Stomach (tissue), 19 donors: ENCODE measurements at places on chromosomes 7 and 10. TPM values are rescaled to one million over a fixed set of nuclear protein-coding genes. Genes with fewer than 3 reads are reported as not detected.

PDE1C gene
- total RNA-seq, result 7.6 TPM

DNA sequence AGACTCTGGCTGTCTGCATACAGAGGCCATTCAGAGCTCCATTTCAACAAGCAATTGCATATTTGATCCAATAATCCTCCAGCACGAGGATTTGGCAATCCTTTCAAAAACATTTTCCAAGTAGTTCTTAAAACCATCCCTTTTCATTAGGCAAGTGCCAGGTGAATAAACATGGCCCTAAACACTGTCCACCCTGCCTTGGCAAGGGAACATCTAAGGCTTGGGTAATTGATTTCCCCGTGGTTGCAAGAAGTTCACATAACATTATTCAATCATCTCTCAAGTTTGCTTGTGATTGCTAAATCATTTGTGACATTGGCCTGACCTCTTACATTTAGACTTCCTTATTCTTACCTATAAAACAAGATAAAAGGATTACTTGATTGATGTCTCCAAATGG lies 175.2 kb downstream of the CTTNBP2 start:
- no peak for DNase-seq
- no peaks in the 10 kb centered on the region for H3K36me3 ChIP-seq
- H3K4me3 ChIP-seq, result no peak overlapping the region
- no peaks in the 10 kb centered on the region for H3K27me3 ChIP-seq
- H3K27ac ChIP-seq, result no peak overlapping the region

DNA sequence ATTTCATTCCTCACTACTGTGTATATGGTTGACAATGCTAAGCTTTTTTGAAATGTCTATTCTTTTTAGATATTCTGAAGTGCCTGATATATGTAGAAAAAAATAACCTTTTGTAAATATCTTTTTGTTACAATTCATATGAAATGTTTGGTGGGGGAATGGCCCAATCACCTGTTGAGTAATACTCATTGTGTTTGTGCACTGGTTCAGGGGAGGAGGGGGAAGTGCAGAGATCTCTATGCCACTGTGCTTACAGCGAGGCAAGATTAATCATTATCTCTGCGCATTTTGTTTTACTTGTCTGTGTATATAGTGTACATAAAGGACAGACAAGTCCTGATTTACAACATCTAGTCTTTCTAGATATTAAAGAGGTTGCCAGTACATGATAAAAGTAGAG lies 25.2 kb downstream of the NUP42 start:
- H3K4me3 ChIP-seq, result no peak overlapping the region
- H3K4me1 ChIP-seq, result peaks cover 5% of the 10 kb centered on the region
- H3K36me3 ChIP-seq, result peaks cover 4% of the 10 kb centered on the region
- peaks cover 19% of the 10 kb centered on the region for H3K27me3 ChIP-seq

- DNase-seq, result no peak
- peaks cover 74% of the 10 kb centered on the region for H3K27me3 ChIP-seq
- H3K4me3 ChIP-seq, result peak overlapping the region; percentile 66
- no peaks in the 10 kb centered on the region for H3K36me3 ChIP-seq
- H3K27ac ChIP-seq, result peak overlapping the region; percentile 77
Measured at GRCh38 chr7:140641524-140642195, 1.0 kb upstream of the DENND2A start.

GRCh38 chr10:43981696-43982095 lies 333.0 kb upstream of the ZNF32 start:
- H3K4me1 ChIP-seq, result no peaks in the 10 kb centered on the region
- H3K4me3 ChIP-seq, result no peak overlapping the region
- no peak overlapping the region for H3K27ac ChIP-seq
